Gastroesophageal sphincter (tissue), 4 donors: ENCODE measurements at places on chromosomes 11 and 22. TPM values are rescaled to one million over a fixed set of nuclear protein-coding genes. Genes with fewer than 3 reads are reported as not detected.
A peak's percentile ranks its signal among the peaks of the same experiment; 100 is the strongest.

TMEM109 gene
- 123 TPM for total RNA-seq

ANGPTL5 gene
- total RNA-seq = 0.12 TPM

OR52H1 gene
- not detected for total RNA-seq

SLC17A6 gene
- total RNA-seq = not detected

OR51Q1 gene
- total RNA-seq = not detected

ESAM gene
- 27.2 TPM for total RNA-seq

CRYBB1 gene
- total RNA-seq = not detected

MS4A7 gene
- total RNA-seq = 17.6 TPM

IFITM10 gene
- total RNA-seq = 0.31 TPM

OR52E4 gene
- not detected for total RNA-seq

MS4A8 gene
- total RNA-seq = not detected

- ATAC-seq = no peak
Observed at GRCh38 chr11:58923300-58923788, 15.9 kb upstream of the GLYATL1 start.

DNA sequence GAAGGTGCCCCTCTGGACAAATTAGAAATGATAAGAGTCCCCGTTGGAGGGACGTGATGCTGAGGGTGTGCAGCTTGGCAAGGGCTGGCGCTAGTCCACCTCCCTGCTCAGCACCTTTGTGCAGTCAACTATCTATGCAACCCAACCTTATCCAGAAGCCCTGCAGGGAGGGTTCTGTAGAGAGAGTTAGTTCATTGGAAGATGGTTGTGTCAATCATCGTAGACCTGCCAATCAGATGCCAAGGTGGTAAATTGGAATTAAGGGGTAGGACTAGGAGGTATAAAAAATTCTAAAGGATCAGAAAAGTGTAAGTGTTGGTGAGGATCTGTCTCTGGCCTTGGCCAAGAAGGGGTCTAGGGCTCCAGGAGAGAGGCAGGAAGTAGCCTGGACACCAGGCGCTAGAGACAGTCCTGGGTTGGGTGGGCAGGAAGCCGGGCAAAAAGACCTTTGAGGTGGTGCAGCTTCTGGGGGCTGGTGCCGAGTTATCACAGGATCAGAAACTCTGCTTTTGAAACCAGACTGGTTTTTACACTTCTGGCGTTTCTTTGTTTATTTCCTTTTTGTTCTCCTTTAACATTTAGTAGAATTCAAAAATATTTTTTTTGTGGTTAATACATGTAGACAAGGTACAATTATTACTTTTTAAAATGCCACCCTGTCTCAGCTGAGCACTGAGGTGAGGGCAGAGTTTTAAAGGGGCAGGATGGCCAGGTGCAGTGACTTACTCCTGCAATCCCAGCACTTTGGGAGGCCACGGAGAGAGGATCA lies 1.6 kb downstream of the C1QTNF6 start:
- ATAC-seq = no peak

DNA sequence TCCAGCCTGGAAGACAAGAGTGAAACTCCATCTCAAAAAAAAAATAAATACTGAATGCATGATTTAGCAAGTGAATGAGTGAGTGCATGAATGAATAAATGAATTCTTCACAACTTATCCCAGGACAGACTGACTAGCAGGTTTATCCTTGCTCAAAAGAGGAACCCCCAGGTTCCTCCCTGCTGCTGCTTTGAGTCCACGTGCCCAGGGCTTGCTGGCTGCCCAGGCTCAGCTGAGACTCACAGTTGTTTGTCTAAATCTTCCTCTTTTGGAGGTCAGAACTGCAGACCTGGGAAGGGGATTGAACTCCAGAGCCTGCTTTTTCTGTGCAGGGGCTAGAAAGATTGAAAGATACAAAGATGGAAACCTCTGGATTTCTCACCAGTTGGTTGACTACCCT lies 117.4 kb upstream of the TMEM45B start:
- no peak for ATAC-seq

DNA sequence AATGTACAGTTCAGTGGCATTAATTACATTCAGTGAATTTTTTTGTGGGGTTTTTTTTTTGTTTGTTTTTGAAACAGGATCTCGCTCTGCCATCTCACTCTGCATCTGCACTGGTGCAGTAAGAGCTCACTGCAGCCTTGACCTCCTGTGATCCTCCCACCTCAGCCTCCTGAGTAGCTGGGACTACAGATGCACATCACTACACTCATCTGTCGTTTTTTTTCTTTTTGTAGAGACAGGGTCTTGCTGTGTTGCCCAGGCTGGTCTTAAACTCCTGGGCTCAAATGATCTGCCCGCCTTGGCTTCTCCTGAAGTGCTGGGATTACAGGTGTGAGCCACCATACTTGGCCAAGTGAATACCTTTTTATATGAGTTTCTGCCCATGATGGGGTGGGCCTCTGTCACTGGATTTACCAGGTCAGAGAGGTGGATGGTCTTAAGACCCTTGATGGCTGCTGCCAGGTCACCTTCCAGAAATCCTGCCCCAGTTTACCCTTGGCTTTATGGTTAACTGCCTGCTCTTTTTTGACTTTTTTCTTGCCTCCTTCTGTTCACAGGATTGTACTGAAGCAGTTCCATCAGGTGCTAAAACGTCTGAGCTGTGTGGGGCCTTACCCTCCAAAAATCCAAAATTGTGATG lies 22.6 kb downstream of the BCR start:
- ATAC-seq = no peak

DNA sequence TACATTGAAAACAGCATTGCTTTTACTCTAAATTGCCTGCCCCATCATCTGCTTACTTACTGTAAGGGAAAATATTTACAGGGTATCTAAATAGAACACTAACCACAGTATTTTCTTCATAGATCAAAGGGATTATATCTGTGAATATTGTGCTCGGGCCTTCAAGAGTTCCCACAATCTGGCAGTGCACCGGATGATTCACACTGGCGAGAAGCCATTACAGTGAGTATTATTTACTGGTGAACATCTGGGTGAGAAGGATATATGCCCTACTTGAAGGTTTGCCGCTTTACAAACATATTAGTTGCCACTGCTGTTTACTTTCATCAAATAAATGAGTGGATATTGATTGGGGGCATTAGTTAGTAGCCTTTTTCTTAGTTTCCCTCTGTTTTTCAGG lies 5.9 kb upstream of the CNTF start:
- peak; percentile 65 for ATAC-seq

GRCh38 chr11:122365610-122366360 lies 249.8 kb upstream of the BLID start:
- ATAC-seq = no peak

DNA sequence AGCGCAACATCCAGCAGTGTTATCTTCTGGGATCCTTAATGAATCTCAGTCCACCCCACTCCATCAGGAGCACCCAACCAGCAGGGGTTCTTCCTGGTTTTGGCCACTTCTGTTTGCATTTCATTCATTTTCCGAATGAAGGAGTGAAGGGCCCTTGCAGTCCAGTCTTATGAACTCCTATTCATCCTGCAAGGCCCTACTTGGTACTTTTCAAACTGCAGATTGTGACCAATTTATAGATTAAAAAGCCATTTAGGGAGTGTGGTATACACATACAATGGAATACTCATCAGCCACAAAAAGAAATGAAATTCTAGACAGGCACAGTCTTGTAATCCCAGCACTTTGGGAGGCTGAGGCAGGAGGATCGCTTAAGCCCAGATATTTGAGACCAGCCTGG lies 10.2 kb upstream of the MN1 start:
- ATAC-seq = no peak

- ATAC-seq = no peak
Observed at GRCh38 chr11:16928044-16928443, 86.2 kb downstream of the PLEKHA7 start.

- no peak for ATAC-seq
Observed at GRCh38 chr22:38729946-38730345, 24.2 kb downstream of the GTPBP1 start.

GRCh38 chr11:119120639-119121007 lies 757 bp upstream of the HINFP start:
- ATAC-seq = no peak

- no peak for ATAC-seq
Observed at GRCh38 chr11:2771758-2772466, 72.1 kb upstream of the KCNQ1OT1 start.

GRCh38 chr11:27786331-27786730 lies 86.1 kb upstream of the BDNF start:
- ATAC-seq = no peak

- no peak for ATAC-seq
Observed at GRCh38 chr11:73318501-73319011, 10.5 kb downstream of the ARHGEF17 start.

DNA sequence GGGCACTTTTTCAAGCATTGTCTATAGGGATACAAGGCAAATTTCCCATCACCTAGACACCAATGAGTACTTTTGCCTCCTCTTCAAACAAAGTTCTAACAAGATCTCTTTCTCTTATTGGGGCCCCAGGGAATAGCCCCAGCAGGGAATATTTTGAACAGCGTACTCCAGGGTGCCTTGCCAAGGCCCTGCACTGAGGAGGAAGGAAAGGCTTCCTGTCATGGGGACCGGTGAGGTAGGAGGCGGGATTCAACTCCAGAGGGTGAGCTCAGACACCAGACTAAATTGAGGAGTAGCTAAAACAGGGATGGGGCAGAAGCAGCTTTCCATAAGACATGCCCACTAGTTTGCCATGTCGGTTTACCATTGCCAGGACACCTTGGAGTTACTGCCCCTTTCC lies 28.0 kb upstream of the OR56B4 start:
- no peak for ATAC-seq

DNA sequence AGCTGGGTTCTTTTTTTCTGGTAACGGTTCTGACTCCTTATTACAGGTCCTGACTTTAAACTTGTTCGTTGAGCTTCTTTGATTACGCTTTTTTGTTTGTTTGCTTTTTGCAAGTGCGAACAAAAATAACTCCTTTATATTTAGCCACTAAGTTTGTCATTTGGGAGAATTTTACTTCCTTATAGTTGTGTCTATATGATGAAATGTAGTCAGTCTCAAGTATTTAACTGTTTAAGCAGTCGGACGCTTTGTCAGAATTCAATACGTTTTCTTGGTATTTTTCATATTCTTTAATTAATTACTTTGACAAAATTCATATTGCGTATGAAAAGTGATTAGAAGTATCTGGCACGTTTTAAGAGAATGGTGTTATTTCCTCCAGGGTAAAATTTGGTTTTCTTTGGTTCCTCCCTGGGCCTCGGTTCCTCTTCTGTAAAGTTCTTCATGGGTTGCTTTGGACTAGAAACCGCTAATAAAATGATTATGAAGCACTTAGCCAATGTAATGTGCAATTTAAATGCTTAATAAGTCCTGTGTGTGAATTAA lies 1.3 kb downstream of the CBL start:
- ATAC-seq = no peak

DNA sequence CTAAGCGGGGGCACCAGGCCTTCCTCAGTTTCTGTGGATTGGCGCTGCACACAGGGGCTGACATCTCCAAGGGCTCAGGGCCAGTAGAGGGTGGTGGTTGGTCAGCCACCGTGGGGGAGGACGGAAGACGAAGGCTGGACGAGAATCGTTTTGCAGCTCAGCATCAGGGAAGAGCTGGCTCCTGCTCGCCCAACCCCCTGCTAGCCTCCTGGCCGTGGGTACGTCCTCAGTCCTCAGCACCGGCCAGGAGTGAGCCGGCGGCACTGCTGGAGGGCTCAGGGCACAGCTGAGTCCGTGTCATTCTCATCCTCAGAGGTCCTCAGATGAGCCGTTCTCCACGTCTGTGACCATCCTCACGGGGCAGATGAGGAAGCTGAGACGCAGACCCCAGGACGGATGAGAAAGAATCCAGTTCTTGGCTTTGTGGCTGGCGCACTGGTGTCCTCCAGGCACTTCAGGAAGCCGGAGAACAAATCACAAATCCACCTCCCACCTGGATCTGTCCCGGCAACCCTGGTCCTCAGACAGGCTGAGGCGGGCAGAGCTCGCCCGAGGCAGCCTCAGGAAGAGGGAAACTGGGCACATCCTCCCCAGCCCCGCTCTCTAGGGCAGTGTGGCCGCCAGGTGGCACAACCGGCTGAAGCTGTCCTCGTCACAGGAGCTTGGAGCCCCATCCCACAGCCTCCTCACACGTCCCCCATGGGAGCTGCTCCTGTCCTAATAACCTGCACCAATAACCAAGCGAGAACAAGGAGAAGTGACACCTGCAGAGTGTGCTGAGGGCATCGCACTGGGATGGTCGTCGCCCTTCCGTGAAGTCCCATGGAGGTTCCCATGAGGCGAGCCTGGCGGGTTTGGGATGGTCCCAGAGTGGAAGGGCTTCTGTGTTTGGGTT lies 393.7 kb downstream of the BRD1 start:
- ATAC-seq = no peak
